ENCODE measurements at places on chromosomes 12 and 14.

- DNase-seq = no peak
Observed at GRCh38 chr14:99231161-99231849, 40.7 kb downstream of the BCL11B start.

- DNase-seq = no peak
Observed at GRCh38 chr14:96084796-96085195, 45.6 kb downstream of the C14orf132 start.

- DNase-seq = no peak
Observed at GRCh38 chr12:126243814-126244440, 1178.7 kb downstream of the AACS start.

DNA sequence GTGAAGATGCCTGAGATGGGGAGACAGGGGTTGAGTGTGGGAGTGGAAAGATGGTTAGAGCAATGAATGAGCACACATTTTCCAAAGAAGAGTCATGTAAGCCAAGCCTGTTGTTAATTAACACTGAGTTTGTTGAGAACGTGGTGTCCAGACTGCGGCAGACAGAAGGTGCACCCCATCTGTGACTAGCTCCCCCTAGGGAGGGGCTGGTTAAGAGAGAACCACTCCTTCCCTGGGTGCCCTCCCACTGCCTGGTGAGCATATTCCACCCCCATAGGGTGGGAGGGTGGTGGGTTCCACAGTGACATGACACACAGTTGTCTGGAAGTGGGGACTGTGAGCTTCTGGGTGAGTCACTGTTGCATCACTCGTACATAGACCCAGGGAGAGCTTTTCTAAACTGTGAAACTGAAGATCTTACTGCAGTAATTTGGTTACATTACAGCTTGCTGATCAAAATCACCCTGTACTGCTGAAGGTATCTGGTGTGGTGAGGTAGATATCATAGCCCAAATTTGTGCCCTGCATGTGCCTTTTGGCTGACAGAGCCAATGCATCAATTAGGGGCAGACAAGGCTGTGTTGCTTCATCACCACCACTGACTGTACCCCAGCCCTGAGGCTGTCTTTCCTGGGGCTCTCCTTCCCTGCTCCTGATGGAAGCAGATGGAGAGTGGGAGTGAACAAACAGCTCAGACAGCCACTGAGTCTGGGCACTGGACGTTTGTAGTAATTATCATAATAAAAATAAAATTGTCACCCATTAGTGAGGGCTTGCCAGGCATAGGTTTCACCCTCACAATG, 150.9 kb downstream of the EMP1 start:
- DNase-seq = no peak

GRCh38 chr14:59187802-59188460, 536 bp upstream of the DAAM1 start:
- peak; percentile 13 for DNase-seq

GRCh38 chr12:117501076-117501869, 139.8 kb upstream of the NOS1 start:
- DNase-seq = no peak

- DNase-seq = no peak
Observed at GRCh38 chr14:32706721-32707519, 231.8 kb upstream of the NPAS3 start.

DNA sequence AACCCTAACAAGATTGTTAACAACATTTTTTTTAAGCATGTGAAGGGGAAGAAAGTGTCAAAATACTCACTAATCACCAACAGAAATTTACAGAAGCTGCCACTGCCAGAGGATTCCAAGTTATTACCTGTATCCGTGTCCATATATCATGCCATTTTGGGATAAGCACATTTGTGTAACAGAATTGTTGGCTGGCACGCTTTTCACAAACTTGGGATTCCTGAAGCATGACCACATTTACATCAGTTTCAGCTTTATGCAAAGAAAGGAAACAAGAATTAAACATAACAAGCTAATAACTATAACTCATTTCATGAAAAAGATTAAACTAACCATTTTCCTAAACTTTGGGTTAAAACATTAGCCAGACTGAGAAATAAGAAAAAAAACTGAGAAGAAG, 5.9 kb downstream of the NEMP1 start:
- no peak for DNase-seq

- DNase-seq = no peak
Observed at GRCh38 chr12:27549801-27550652, 26.0 kb downstream of the PPFIBP1 start.

- DNase-seq = no peak
Observed at GRCh38 chr12:89783359-89784060, 74.9 kb upstream of the ATP2B1 start.

DNA sequence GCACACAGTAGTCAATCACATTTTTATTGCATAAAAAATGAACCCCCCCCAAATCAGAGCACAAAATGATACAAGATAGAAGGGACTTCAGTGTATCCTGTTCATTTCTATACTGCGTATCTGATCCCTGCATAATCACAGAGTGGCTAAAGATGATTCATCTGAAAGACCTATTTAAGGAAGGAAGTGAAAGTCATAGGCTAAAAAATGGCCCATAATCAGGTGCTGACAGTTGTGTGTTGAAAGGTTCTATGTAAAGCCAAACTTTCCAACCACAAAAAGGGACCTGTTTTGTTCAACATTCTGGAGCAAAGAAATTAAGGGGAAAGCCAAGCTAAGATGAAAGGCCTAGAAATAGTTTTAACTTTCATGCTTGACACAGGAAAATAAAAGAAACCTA, 147.8 kb upstream of the ATP2B1 start:
- DNase-seq = no peak

DNA sequence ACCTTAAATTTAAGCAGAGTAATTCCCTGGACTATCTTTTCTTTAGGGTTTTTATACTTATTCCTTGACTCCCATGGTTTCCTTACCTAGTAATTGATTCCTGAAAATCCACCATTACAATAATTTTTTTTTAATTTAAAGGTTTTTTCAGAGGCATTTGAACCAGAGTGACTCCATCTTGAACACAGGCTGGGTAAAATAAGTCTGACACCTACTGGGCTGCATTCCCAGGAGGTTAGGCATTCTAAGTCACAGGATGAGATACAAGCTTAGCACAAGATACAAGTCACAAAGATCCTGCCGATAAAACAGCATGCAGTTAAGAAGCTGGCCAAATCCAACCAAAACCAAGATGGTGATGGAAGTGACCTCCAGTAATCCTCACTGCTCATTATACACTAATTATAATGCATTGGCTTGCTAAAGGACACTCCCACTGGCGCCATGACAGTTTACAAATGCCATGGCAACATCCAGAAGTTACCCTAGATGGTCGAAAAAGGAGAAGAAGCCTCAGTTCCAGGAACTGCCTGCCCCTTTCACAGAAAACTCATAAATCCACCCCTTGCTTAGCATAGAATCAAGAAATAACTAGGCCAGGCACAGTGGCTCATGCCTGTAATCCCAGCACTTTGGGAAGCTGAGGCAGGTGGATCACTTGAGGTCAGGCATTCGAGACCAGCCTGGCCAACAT, 53.6 kb downstream of the SLC25A21 start:
- no peak for DNase-seq

- no peak for DNase-seq
Observed at GRCh38 chr12:123319826-123320225, 44.8 kb downstream of the SBNO1 start.

GRCh38 chr12:56080556-56081138, 682 bp downstream of the ERBB3 start:
- no peak for DNase-seq

GRCh38 chr12:80679346-80680131, 27.9 kb upstream of the MYF6 start:
- no peak for DNase-seq

DNA sequence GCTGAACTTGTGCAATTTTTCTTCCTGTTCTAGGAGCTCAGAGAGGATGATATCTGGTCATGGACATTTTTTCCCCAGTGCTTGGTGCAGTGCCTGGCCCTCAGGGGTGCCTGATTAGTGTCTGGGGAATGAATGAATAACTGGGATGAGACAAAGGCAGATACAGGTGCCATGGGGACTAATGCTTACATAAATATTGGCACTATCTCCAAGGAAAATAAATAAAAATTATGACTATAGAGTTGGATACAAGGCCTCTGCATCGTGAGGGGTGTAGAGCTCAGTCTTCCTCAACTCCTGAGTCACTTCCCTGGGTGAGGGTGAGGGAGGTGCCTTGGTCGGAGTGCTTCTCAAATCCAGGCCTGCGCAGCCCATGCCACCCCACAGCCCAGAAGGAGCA, 188.6 kb downstream of the KCNA5 start:
- DNase-seq = no peak

DNA sequence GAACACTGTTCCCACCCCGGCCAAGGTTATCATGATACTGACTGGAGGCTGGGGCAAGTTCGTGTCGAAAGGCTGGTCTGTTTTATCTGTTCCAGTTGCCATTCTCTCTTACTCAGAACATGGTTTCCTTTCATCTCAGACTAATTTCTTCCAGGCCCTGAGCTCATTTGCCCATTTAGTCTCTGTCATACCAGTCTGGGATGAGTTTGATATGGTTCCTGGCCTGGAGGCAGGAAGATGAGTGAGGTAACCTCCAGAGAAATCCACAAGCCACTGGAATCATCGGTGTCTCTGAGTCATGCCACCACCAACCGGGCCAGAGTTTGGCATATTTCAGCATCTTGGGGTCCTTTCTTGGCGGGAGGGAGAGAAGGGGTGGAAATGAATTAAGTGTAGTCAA, 114.7 kb downstream of the NTF3 start:
- DNase-seq = no peak

- DNase-seq = no peak
Observed at GRCh38 chr14:28731358-28731757, 35.2 kb upstream of the FOXG1 start.

DNA sequence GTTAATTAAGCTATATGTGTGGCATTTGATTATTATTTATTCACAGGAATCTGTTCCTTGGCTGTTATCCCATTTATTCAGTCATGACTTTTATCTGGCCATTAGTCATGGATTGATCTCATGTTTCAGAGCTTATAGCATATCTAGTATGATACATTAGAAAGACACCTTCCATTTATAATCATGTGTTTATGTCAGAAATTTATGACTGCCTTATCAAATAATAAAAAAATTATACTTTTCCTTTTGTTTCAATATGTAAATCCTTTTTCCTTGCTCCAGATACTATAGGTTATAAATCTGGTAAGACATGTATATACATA, 248.0 kb upstream of the PDE3A start:
- no peak for DNase-seq

- peak; percentile 71 for DNase-seq
Observed at GRCh38 chr14:20989787-20990600, at the start of gene METTL17. METTL17 (plus strand) TSS chr14:20989980; CDS start chr14:20990003, 23 bp downstream.

DNA sequence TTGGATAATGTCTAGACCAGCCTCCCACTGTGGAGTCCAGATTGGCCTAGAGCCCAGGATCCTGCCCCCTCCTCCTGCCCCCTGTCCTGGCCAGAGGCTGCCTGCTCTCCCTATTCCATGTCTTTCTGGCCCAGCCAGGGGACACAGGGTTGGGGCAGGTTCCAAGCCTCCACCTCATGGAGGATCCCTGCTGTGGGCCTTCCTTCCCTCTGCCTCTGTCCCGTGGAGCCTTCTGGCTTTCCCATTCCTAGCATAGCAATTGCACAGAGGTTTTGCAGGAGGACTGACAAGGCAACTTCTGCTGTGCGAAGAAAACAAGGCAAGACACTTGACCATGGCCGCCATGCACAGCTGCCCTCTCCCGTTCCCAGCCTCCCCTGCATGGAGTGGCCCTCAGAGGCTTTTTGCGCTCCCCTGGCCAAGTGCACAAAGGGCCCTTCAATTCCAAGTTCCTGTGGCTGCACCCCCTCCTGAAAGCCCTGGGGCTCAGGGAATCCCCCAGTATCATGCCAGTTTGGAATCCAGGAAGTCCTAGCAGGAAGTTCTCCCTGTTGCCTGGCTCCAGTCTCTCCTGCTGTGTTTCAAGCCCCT, 42.1 kb downstream of the KRT80 start:
- DNase-seq = no peak

DNA sequence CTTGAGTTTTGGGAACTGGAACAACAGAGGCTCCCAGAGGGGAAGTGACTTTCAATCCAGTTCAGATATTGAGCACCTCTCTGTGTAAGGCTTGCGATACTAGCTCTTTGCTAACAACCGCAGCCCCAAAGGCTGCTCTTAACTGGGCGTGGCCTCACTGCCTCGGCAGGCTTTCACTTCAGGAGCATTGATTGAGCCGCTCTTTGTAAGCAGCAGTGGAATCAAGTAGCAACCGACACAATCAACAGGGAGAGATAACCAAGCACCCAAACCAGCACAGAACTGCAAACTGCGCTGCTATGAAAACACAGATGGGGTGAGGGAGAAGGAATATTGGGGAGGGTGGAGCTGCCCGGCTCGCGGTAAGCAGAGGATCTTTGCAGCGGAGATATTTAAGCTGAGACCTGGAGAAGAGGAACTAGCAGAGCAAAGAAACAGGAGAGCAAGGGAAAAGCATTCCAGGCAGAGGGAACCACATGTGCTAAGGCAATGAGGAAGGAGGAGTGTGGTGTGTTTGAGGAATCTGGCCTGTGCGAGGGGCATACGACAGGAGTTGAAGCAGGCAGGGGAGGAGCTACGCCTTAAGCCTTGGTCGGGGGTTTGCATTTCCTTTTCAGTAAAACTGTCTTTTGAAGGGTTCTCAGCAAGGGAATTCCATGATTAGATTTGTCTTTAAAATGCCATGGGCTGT, 17.3 kb upstream of the YY1 start:
- peak; percentile 50 for DNase-seq

DNA sequence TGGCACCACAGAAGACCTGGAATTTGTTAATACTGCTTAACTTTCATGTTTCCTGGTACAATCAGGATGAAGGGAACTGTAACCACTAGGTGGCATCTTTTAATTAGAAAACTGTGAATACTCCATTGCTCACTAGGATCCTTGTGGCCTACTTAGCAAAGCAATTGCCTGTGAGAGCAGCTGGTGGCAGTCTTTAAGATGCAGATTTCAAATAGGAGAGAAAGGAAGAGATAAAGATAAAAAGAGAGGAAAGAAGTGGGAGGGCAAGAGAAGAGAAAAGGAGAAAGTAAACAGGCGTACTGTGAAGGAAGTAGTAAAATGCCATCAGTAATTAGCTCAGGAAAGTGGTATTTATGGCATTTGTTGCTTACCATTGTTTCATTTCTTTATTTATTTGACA, 114.5 kb downstream of the RAD51B start:
- DNase-seq = no peak

- DNase-seq = no peak
Observed at GRCh38 chr12:127025545-127025944, 1241.4 kb upstream of the TMEM132C start.

GRCh38 chr14:31419179-31419966, 977 bp downstream of the HEATR5A start:
- no peak for DNase-seq

GRCh38 chr14:41925409-41925808, 318.7 kb downstream of the LRFN5 start:
- DNase-seq = no peak
